ENCODE measurements at places on chromosomes 3 and 15.

GRCh38 chr3:43370293-43370980 lies 84.1 kb downstream of the SNRK start:
- DNase-seq = no peak

- DNase-seq = no peak
Measured at GRCh38 chr3:2826453-2826852, 283.7 kb downstream of the IL5RA start.

DNA sequence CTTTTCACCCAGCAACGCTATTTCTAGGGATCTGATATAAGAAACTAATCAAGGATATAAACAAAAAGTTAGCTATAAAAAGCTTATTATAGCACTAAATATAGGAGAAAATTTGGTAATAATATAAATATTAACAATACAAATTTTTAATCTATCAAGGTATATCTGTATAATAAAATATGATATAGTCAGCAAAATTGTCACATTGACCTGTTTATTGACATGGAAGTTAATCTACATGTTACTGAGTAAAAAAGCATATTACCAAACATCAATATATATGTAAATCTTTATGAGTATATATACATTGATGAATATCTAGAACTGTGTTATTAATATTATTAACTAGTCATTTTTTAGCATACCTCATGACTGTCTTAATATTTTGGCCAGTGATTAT lies 26.6 kb downstream of the SHOX2 start:
- DNase-seq = no peak

DNA sequence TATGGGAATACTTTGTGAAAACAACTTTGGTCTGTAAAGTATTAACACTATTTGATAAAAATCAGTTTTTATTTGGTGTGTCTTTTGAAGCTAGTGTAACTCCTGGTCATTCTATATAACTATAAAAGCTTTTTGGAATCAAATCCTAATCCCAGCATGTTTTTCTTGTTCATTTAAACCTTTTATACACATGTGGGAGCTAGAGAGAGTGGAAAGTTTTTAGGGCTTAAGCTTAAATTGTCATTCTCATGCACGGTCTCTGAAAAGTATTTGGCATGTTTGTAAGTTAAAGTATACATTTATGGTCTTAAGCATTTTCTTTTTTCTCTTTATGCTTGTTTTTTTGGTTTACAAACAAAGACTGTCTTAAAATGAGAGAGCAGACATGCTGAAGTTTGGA lies 83.4 kb upstream of the RARB start:
- no peak for DNase-seq

GRCh38 chr3:15959434-15959811 lies 161.6 kb upstream of the ANKRD28 start:
- no peak for DNase-seq

GRCh38 chr15:93158097-93158900 lies 69.3 kb upstream of the RGMA start:
- DNase-seq = no peak

GRCh38 chr3:42205800-42206514 lies 60.0 kb downstream of the CCK start:
- DNase-seq = no peak

GRCh38 chr3:141350666-141351065 lies 17.6 kb upstream of the ZBTB38 start:
- no peak for DNase-seq

DNA sequence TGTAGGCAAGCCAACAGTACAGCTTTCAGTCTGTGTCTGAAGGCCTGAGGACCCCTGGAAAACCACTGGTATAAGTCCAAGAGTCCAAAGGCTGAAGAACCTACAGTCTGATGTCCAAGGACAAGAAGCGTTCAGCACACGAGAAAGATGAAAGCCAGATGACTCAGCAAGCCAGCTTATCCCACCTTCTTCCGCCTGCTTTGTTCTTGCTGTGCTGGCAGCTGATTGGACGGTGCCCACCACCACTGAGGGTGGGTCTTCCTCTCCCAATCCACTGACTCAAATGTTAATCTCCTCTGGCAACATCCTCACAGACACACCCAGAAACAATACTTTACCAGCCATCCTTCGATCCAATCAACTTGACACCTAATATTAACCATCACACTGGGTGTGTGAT lies 59.0 kb upstream of the PDZRN3 start:
- no peak for DNase-seq

DNA sequence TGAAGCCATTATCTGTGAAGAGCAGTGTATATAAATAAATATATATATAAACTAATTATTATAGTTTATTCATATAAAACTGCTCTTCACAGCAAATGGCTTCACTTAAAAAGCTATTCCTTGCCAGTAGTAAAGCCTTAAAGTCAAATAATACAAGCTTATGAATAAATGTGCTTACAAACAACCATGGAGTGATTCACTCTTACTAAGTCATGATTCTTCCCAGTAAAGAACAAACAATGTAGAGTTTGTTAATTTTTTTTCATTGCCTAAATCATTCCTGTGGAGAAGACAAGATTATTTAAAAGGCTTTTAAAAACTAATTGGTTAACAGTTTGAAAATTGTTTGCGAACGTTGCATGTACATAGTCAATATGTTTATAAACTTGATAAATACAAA lies 140.7 kb downstream of the PLCH1 start:
- DNase-seq = no peak

GRCh38 chr3:42756681-42757213 lies 16.3 kb downstream of the CCDC13 start:
- no peak for DNase-seq

GRCh38 chr3:148074946-148075345 lies 622.8 kb upstream of the AGTR1 start:
- DNase-seq = no peak

DNA sequence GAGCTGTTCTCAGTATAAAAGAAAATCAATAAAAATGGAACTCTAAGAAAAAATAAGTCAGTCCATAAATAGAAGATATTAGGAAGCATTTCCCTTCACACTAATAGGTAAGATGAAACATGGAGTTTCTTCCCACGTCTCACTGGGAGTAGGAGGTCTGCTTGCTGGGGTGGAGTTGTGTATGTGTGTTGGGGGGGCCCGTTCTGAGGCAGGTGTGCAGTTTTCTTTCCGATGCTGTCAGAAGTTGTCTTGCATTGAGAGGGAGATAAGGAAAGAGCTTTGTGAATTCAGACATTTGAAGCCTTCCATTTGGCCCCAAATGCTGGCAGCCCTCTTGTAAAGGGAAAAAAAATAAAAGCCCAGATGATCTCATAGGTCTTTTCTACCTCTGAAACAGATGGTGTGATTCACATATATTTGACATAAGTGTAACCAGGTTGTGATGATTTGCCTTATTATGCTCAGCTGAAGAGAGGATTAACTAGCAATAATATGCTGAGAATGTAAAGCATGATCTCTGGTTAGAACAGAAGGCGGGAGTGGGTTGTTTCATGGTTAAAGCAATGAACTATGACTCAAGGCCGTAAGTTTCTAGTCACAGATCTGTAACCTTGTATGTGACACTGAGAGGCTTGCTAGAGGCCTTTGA lies 8.8 kb downstream of the RASGRP1 start:
- no peak for DNase-seq

- no peak for DNase-seq
Measured at GRCh38 chr15:91408476-91409076, 308.5 kb downstream of the SV2B start.

- DNase-seq = no peak
Measured at GRCh38 chr3:8529738-8530525, 28.3 kb downstream of the LMCD1 start.

Data from activated effector memory CD4-positive, alpha-beta T cell treated with Interleukin-2 at 50 U/mL for 16 hours (primary cell).